CD4-positive, alpha-beta T cell treated with Interleukin-10 for 1 hour (primary cell): ENCODE measurements at places on chromosomes 6 and 20.

GRCh38 chr20:12098421-12098820 lies 180.7 kb downstream of the BTBD3 start:
- no peak for DNase-seq

DNA sequence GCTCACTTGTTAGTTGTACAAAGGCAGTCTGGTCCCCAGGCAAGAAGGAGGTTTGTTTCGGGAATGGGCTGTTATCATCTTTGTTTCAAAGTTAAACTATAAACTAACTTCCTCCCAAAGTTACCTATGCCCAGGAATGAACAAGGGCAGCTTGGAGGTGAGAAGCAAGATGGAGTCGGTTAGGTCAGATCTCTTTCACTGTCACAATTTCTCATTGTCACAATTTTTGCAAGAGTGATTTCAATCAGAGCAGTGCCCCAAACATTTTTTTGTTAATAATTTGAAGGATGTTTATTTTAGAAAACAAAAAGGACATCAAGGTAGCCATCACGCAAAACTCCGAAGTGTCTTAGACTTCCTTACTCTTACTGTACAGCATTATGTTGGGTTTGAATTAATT lies 170.8 kb downstream of the NFATC2 start:
- no peak for DNase-seq

DNA sequence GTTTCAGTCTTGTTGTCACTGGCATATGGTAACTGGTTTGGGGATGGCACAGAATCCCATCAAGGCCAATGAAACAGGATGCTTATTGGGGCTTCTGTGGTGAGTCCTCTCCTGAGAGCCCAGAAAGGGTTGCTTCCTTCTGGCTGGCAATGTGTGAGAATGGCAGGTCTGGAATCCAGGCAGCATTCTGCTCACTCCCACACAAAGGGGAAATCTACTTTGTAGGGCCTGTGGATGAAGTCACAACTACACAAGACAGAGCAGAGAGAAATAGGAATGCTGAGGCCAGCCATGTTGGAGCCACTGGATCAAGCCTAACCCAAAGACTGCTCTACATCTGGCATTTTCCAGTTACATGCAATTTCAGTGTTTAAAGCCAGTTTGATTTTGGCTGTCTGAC lies 15.7 kb downstream of the PLAGL2 start:
- no peak for DNase-seq

DNA sequence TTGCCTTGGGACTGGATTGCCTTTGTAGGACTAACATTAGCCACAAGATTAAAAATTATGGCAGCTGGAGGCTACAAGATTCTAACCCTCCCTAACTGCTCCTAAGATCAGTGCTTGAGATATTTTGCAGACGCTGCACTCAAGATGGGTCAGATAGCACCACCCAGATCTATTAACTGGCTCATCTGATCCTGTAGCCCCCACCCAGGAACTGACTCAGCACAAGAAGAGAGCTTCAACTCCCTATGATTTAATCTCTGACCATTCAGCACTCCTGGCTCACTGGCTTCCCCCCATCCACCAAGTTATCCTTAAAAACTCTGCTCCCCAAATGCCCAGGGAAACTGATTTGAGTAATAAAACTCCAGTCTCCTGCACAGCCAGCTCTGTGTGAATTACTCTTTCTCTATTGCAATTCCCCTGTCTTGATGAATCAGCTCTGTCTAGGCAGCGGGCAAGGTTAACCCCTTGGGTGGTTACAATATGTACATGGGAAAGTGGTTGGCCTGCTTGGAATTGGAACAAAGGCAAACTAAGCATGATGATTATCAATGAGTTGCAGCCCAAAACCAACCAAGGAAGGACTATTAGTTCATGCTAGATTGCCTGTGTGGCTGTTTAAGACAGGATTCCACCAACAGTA lies 111.3 kb downstream of the OR2B2 start:
- DNase-seq: no peak

DNA sequence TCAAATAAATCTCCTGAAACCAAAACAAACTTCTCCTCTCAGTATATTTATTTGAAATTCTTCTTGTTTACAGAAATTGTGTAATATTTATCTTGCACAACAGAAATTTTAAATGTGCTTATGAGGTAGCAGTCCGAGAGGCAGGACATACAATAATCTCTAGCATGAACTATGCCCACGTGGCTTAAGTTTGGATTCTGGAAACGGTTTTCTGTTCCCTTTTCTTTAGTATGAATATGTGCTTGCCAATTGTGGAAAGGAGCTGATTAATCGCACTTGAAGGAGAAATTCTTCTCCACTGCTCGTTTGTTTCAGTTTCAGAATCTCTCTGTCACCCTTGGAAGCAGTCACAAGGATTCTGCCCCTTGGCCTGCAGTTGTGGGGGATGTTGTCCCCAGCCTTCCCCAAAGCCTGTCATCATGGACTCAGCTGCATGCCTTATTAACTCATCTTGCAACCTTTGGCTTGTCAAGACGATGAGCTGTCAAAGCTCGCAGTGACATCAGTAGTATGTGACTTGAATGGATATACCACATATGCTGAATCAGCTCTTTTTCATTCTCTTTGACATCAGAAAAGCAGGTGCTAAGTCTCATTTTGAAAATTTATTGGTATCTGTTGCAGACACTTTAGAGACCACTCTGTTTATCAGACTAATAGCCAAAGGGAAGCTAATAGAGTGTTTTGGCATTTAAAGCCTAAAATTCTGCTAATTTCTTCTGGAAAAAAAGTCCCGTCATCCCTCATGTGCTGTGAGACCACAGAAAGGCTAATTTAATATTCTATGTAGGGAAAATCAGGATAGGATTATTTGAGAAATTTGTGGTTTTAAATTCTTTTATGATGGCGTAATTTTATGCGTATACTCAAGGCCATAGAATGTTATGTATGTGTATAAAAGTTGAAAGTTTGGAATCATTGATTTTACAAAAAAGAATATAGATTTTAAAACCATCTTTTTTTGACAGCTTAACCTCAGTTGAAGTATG lies 186.8 kb downstream of the ARID1B start:
- DNase-seq: no peak

DNA sequence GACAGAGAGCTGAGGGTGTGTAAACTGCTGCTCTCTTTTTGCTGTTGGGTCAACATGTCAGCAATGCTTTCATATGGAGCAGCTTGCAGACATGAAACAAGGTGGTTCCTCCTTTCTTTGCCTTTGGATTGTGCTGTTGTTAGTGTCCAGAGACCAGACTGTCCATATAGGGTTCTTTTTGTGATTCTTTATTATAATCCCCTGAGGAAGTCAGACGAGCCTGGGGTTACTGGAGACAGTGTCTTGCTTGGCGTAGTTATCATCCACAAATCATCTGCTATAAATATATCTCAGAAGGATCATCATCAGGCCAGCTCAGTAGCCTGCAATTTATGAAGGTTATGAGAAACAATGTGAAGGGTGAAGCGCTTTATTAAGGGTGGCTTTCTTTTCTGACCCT lies 2.3 kb upstream of the ADGRB3 start:
- DNase-seq: no peak

DNA sequence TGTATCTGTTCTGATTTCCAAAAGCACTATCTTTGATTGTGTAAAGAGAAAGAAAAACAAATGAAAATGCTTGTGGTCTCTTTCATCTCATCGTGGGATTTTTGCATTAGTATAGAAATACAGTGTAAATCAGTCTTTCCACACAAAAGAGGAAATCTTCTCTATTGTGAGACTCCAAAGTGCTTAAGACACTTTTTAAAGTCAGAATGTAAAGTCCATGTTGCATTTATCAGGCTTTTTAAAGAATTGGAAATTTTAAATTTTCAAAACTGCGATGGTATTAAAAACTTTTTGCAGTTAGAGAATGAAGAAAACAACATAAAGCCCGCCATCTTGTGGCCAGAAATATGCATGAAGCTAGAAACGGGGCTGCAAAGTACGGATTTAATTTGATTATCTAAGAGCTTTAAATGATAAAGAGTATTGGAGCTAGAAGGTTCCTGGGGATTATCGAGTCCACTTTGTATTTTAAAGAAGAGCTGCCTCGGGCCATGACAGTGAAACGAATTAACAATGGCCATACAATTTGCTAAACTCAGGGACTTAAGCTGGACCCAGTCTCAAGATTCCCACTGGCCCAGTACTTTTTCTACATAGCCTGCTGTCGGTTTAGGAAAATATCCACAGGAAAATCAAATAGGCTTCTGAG lies 339.6 kb downstream of the ARHGAP18 start:
- DNase-seq: peak; percentile 48

DNA sequence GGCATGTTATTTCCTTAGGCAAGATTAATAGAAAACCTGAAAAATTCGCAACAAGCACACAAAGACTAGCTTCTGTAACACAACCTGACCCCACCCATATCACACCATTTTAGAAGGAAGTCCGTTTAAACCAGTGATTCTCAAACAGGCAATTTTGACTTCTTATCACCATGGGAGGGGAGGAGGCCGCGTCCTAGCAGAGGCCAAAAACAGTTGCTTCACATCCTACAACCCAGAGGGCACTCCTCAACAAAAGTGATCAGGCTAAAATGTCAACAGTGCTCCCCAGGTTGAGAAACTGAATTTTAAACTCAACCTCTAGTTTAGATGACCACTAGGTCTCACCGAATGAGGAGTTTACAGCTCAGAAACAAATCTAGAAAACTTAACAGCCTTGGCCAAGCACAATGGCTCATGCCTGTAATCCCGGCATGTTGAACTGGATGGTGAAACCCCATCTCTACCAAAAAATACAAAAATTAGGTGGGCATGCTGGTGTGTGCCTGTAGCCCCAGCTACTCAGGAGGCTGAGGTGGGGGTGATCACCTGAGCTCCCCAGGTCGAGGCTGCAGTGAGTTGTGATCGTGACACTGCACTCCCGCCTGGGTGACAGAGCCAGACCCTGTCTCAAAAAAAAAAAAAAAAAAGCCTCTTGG lies 3.4 kb downstream of the SNX5 start:
- DNase-seq: peak; percentile 37

DNA sequence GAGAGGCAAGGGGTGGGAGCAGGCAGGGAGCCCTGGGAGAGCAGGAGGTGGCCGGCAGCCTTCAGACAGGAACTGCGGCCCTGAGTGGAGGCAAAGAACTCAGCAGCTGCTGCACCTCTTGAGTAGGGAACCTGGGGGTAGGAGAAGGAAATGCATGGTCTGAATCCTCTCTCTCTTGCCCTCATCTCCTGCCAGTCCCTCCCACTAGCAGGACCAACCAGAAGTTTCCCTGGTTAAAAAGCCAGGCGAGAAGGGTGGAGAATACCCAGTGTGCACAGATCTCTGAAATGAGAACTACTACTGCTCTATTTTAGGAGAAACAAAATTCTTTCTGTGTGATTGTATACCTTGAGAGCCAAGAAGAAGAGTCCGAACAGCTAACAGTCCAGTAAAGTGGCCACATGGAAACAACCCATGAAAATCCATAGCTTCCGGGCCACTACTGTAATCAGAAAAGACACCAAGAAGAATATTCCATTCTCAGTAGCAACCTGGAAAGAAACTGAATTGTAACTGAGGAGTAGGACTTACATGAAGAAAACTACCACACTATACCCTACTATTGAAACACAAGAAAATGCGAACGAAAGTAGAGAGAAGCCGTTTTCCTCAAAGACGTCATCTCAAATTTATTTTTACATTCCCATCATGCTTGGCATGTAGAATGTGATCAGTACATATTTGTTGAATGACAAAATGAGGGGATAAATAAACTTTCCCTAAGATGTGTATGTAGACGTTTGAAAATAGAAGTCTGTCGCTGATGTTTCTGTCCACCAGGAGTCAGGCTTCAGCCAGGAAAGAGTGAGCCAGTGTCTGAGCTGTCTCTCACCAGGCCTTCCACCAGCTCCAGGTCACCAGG lies 25.6 kb downstream of the WRNIP1 start:
- peak; percentile 70 for DNase-seq

GRCh38 chr6:84220809-84221409 lies 6.5 kb downstream of the CEP162 start:
- DNase-seq: peak; percentile 33

GRCh38 chr6:116741571-116741970 lies 23.9 kb downstream of the FAM162B start:
- DNase-seq: no peak

DNA sequence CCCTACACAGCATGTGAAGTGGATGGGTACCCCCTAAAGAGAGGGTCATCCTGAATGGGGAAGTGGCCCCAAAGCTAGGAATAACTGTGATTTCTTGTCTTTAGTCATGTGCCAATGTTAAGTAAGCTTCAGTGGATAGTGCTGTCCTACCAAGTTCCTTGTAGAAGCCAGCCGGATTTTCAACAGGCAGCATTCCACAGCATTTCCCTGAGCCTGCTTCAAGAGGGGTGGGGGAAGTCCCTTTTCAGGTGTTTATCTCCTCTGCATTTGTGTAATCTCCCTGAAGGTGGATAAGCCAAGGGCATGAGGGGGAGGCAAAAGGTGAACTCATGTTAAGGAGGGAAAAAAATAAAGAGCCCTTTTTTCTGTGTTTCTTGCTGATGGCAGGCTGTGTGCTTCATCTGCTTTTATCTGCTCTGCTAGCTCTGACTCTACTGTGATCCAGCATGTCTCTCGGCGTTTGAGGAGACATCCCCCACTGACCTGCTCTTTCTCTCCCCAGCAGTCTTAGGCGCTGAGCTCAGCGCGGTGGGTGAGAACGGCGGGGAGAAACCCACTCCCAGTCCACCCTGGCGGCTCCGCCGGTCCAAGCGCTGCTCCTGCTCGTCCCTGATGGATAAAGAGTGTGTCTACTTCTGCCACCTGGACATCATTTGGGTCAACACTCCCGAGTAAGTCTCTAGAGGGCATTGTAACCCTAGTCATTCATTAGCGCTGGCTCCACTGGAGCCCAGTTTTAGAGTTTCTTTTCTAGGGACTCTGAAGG lies 1.9 kb downstream of the EDN1 start:
- DNase-seq: no peak

GRCh38 chr20:50449738-50450492 lies 60.3 kb upstream of the PTPN1 start:
- DNase-seq: no peak

DNA sequence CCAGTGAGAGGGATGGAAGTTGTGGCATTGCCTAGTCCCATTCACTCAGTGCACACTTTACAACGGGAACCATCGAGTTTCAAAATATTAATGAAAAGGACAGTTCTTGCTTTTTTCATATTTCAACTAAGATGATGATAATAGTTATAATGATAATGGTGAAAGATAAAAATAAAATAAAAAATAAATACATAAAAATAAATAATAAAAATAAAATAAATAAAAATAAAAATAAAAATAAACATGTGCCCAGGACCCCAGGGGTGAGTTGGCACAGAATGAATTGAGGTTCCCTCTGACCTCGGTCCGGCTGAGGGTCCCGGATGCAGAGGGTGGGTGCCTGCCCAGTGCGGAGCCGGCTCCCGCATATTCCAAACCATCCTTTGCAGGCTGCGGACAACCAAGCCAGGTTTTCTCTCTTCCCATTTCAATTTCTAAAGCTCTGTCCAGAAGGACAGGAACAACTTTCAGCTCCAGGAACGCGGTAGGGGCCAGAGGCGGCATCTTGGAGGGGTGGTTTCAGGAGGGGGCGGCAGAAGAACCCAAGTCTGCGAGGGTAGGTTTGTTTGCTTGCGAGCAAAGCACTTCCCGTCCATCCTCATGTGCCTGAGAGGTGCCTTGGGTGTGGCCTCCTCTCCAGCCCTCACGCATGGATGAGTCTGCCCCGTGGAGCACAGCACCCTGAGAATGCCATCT lies 236.8 kb downstream of the DLL1 start:
- no peak for DNase-seq
